ENCODE measurements at places on chromosomes 3 and 15.

GRCh38 chr3:159196359-159196758 is 394.5 kb downstream of the MFSD1 start:
- DNase-seq: no peak

DNA sequence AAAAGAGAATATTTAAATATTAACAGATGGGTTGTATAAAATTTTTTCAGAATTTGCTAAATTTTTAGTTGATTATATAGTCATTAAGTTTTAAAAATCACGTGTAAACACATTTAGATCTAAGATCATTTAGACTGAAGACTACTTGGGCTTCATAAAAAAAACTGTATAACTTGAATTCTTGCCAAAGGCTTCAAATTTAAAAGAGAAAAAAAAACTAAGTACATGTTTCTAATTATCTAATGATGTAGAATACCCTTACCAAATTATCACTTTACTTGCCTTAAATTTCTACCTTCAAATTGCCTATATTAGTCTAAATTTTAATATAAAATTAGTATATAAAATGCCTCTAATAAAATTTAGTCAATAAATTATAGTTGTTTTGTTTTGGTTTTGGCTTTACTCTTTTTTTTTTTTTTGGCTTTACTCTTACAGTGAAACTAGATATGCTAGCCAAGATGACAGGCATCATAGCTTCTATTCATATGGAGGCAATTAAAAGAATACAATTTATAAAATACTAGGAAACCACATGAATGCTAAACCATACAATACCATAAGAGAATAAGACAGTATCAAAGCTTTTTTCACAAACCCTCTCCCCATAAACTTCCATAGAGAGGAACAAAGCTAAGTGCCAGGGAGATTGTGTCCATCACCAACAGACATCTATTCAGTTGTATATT is 183.1 kb upstream of the KCNMB2 start:
- no peak for DNase-seq

DNA sequence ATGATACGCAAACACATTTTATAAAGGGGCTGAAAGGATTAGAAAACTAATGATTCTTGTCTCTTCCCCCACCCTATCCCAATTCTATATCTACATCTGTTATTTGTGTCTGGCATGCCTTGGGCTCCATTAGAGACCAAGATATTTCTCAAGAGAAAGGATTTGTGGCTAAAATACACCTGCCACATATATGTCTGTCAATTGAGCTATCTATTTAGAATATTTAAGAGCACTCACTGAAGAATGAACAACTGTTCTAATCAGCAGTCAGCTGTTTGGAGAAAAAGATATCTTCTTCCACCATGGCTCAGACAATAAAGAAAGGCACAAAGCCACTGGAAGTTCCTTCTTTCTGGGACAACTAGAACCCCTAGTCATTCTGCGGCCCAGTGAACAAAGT is 61.7 kb upstream of the LRRN1 start:
- no peak for DNase-seq

GRCh38 chr3:108090049-108090700 is 656 bp downstream of the CD47 start:
- DNase-seq: peak; percentile 30

DNA sequence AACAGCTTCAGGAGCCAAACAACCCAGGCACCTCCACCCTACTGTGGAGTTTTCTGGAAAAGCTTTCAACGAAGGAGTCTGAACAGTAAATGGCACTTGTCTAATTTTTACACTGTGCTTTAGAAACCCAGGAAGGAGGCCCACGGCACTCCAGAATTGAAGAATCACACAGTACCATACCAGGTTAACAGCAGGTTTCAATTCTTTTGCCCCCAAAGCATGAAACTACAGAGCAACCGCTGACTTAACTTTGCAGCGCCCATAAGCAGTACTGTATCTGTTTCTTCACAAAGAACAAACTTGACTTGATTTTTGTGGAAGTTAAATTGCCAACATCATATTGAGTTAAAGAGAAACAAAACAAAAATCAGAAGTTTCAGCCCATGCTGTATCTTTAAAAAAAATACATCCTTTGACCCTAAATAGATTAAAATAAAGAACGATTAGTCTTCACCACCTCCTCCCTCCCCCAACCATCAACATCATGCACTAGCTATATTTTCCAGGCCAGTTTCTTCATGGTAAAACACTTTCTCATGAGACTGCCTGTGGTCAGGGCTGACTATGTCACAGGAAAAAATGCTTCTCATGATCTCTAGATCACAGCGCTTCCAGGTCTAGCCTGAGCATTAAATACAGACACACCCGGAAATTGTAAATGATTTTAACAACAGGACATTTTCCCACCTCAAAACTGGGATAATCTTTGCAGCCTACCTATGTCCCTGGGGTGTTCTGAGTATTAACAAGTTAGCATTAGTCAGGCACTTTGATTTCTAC is 456.3 kb downstream of the FOXP1 start:
- DNase-seq: no peak

GRCh38 chr3:44506961-44507360 is 29.5 kb upstream of the ZNF445 start:
- no peak for DNase-seq

- DNase-seq: no peak
Observed at GRCh38 chr3:141386611-141387111, 18.4 kb downstream of the ZBTB38 start.

GRCh38 chr15:65903296-65904073 is 34.2 kb downstream of the RAB11A start:
- DNase-seq: no peak

GRCh38 chr3:42191443-42191747 is 74.6 kb downstream of the CCK start:
- DNase-seq: no peak

DNA sequence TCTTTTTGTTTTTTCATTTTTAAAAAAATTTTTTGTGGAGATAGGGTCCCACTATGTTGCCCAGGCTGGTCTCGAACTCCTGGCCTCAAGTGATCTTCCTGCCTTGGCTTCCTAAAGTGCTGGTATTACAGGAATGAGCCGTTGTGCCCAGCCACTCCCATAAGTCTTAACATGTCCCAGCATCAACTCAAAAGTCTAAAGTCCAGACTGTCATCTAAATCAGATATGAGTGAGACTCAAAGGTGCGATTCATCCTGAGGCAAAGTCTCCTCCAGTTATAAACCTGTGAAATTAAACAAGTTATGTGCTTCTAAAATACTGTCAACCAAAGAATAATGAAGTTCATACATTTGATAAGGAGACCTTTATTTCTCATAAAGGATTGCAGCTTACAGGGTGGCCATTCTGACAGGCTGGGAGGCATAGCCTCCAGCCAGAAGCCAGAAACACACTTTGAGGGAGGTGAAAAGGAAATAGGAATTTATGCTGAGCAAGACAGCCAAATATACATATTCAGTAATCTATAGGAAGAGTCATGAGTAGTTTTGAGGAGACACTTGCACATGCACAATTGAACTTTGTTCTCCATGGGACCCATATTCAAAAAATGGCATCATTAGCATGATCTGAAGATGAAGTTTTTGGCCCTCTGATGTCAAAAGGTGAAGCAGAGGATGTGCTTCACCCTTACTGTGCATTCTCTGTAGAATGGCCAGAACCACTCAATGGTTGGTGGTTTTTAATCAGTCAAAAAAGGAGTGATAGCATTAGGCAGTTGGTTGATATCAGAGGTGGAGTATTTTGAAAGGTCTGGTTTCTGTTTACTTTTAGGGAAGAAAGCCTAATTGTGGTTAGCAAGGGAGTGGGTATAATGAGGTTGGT is 11.0 kb upstream of the ZNF662 start:
- DNase-seq: no peak

GRCh38 chr3:12229896-12230295 is 59.0 kb upstream of the PPARG start:
- no peak for DNase-seq

- no peak for DNase-seq
Observed at GRCh38 chr3:11807686-11808085, 39.0 kb downstream of the TAMM41 start.

GRCh38 chr3:177522051-177522450 is 324.8 kb upstream of the TBL1XR1 start:
- DNase-seq: no peak

DNA sequence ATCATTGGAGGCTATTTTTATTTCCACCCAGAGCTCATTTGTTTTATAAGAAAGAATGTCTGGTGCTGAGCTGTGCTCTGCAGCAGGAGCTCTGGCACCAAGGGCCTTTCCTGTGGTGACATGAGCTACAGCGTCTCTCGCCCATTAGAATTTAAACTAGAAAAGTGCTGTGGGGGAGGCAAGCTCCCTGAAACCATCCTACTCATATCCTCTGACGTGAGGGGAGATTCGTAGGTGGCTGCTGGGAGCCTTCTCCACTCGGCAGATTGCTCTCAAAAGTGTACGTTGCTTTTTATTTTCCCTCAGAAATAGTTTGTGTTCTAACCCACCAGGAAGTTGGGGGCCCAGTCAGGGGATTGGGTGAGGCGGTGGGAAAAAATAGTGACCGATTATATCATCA is 76.3 kb upstream of the ARHGEF3 start:
- no peak for DNase-seq

- no peak for DNase-seq
Observed at GRCh38 chr3:166114448-166114847, 277.2 kb upstream of the BCHE start.

DNA sequence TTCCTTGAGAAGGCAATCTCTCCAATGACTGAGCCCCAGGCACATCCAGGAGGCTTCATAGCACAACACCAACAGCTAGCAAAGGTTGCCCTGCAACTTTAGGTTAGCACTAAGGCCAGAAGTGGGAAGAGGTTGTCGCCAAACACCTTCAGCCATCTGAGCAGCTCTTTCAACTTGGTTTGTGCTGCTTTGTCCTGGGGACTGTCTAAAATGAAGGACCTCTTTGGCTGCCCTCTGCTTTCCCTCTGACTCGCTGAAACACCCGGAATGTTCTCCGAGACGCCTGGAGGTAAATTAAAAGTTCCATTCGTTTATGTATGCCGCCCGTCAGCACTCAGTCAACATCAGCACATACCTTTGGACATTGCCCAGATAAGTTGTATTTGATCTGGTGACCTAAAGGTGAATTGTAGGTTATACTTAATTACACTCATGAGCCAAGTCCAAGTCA is 121.2 kb upstream of the NR2F2 start:
- no peak for DNase-seq

- no peak for DNase-seq
Observed at GRCh38 chr3:39165518-39165917, 12.1 kb upstream of the CSRNP1 start.

- no peak for DNase-seq
Observed at GRCh38 chr3:141553055-141553454, 66.2 kb downstream of the RASA2 start.

DNA sequence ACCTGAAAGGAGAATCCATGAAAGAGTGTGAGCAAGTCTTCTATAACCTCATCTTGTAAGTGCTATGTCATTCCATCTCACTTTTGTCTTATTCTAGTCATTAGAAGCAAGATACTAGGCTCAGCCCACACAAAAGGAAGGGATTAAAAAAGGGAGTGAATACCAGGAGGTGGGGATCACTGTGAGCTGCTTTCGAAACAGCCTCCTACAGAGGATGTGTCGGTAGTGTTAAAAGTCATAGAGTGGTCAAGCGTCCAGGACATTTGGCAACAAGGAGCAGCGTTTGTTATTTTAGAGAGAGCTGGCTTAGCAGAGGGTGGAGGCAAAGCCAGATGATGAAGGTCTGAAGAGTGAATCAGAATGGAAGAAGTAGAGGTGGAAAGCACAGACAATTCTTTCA is 11.7 kb upstream of the ZNF148 start:
- no peak for DNase-seq

- DNase-seq: no peak
Observed at GRCh38 chr3:113097960-113098447, 107.2 kb downstream of the GTPBP8 start.

DNA sequence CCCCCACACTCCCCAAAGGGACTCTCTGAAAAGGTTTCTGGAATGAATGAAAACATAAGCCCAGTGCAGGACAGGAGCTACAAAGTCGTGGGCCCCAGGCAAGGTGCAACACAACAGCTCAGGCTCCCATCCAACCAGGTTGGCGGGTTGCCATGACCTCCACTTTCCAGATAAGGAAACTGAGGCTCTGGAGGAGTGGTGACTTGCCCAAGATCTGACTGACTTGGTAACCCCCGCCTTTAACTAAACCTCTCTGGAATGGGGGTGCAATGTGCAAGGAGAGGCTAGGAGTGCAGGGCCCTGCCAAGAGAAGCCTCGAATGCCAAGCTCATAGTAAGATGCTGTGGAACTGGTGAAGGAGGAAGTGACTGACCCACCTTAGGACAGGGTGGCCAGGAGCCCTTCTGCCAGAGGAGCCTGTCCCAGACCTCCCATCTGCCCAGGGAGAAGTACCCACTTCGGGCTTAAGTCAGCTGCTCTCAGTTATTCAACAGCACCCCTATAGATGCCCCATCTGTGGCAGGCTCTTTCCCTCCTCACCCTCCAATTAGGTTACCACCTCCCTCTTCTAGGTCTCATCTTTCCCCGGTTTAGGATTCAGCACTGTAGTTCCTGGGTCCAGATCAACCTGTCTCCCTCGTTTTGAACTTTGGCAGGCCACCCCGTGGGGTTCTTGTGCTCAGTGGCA is 553 bp upstream of the TNNC1 start:
- DNase-seq: no peak

DNA sequence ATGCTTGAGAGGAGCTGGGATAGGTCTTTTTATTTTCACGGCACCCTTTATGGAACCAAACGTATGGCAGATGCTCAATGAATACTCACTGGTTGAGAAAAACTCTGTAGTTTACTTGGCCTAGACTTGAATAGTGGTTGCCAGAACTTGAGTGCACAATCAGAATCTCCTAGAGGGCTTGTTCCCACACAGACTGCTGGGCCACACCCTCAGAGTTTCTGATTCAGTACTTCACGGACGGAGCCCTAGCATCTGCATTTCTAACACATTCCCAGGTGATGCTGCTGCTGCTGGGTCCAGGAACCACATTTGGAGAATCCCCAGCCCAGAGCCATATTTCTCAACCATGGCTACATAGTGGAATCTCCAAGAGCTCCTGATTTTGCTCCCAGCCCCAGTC is 24.6 kb downstream of the CA12 start:
- DNase-seq: no peak

DNA sequence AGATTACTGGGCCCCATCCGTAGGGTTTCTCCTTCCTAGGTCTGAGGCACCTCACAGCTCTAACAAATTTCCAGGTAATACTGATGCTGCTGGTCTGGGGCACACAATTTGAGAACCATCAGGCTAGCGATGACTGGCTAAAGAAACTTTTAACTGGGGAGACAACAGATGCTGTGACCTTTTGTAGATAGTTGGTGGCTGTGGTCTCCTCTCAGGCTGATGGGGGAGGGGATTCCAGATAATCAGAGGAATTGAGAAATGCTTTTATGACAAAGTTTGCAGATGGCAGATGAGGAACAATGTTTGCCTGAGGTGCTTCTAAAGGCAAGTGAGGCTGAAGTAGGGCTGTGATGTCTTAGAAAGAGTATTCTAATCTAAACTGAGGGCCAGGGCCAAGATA is 13.8 kb upstream of the CCR9 start:
- no peak for DNase-seq

GRCh38 chr3:23129817-23130216 is 73.3 kb upstream of the UBE2E2 start:
- no peak for DNase-seq

- DNase-seq: no peak
Observed at GRCh38 chr3:170323331-170323730, 34.2 kb upstream of the SKIL start.
